ENCODE measurements at places on chromosomes 5 and 9. TPM values are rescaled to one million over a fixed set of nuclear protein-coding genes. Genes with fewer than 3 reads are reported as not detected.

FAM221B gene
- total RNA-seq = not detected

TLX3 gene
- total RNA-seq = not detected

GRCh38 chr9:90428517-90428916 is 214.1 kb downstream of the DIRAS2 start:
- no peak overlapping the region for H3K4me3 ChIP-seq
- no peaks in the 10 kb centered on the region for H3K4me1 ChIP-seq
- no peak for DNase-seq
- H3K27ac ChIP-seq = no peak overlapping the region
- peaks cover 3% of the 10 kb centered on the region for H3K27me3 ChIP-seq

DNA sequence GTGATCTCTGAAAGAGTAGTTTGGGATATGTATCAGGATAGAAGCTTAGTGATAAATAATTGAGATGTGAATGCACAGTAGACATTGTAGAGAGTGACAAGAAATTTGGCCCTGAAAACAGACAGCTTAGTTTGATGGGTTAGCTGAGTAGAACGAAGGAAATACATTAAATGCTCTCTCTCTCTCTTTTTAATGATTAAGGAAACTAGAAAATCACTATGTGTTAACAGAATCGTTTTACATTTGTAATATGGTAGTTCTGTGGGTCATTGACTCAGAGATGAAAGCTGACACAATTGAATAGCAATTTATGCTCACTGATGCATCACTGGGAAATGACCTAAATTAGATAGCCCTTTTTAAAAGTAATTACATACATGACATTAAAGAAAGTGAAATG is 739.8 kb upstream of the PTPRD start:
- no peaks in the 10 kb centered on the region for H3K27me3 ChIP-seq
- H3K36me3 ChIP-seq = no peaks in the 10 kb centered on the region
- H3K4me1 ChIP-seq = no peaks in the 10 kb centered on the region
- no peak for DNase-seq

- no peak overlapping the region for H3K4me3 ChIP-seq
- H3K36me3 ChIP-seq = no peaks in the 10 kb centered on the region
- no peak for DNase-seq
- peaks cover 12% of the 10 kb centered on the region for H3K27me3 ChIP-seq
- no peak overlapping the region for H3K27ac ChIP-seq
These were observed 92.4 kb upstream of the CPLX2 start for GRCh38 chr5:175778951-175779503.

DNA sequence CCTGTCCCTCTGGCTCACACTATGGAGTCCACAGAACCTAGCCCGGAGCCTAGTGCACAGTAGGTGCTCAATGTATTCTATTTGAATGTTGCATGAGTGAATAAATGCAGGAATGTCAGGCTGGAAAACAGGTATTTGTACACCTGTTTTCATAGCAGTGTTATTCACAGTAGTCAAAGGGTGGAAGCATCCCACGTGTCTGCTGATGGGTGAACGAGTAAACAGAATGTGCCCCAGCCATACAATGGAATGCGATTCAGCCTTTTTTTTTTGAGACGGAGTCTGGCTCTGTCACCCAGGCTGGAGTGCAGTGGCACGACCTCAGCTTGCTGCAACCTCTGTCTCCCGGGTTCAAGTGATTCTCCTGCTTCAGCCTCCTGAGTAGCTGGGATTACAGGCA is 31.5 kb upstream of the IER5L start:
- no peak overlapping the region for H3K4me3 ChIP-seq
- H3K27ac ChIP-seq = no peak overlapping the region
- no peak for DNase-seq
- H3K4me1 ChIP-seq = peaks cover 29% of the 10 kb centered on the region

DNA sequence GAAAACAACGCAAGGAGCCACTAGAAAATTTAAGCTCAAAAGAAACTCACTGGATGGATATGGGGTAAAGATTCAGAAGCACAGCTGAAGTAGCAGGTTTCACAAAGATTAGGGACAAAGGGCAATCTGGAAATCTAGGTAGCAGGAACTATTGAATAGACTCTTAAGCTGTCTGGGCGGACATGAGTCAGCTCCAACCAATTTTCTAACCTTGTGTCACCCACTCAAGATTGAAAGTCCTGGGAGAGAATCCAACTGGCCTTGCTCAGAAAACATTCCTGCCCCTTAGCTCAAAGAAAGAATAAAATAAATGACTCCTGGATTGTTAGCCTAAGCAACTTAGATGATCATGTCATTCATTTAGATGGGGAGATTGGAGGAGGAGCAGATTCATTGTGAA is 69.2 kb downstream of the STK32A start:
- no peak overlapping the region for H3K4me3 ChIP-seq
- H3K36me3 ChIP-seq = no peaks in the 10 kb centered on the region
- no peaks in the 10 kb centered on the region for H3K27me3 ChIP-seq
- DNase-seq = no peak

- H3K4me3 ChIP-seq = no peak overlapping the region
- no peak overlapping the region for H3K27ac ChIP-seq
- no peaks in the 10 kb centered on the region for H3K36me3 ChIP-seq
- H3K27me3 ChIP-seq = no peaks in the 10 kb centered on the region
- no peak for DNase-seq
- no peaks in the 10 kb centered on the region for H3K4me1 ChIP-seq
These were observed 54.7 kb downstream of the SLC38A9 start for GRCh38 chr5:55657443-55657842.

DNA sequence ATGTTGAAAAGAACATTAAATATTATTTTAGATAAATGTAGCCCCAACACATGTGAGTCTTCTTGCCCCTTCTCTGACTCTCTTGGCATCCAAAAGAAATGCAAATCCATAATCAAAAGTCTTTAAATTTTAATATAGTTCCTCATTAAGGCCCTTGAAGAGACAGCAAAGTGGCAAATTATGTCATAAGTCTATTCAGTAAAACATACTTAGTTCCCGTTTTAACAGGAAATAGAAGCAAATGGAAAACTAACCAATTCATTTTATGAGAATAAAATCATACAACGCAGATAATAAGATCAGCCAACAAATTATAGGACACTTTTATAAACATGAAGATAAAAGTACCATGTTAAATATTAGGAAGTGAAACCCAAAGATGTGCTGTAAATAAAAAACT is 20.1 kb upstream of the IFNB1 start:
- no peaks in the 10 kb centered on the region for H3K27me3 ChIP-seq
- H3K4me1 ChIP-seq = peaks cover 4% of the 10 kb centered on the region
- no peak overlapping the region for H3K27ac ChIP-seq
- DNase-seq = no peak
- H3K36me3 ChIP-seq = no peaks in the 10 kb centered on the region

DNA sequence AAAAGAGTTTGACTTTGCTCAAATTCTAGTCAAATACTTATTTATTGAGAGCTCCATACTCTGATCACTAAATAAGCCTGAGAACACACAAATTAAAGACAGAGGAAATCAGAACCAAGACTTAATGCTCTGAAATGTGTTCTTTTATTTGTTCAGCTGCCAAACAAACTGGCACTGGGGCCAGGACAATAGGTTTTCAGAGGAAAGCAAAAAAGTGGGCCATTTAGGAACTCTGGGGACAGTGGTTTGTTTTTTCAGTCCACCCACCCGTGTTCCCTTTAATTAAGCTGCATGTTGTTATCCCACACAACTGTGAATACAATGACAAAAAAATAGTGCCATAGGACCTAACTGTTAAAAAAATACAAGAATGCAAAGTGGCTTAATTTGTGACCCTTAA is 95.4 kb upstream of the RETREG1 start:
- H3K4me1 ChIP-seq = no peaks in the 10 kb centered on the region
- no peak overlapping the region for H3K4me3 ChIP-seq
- no peak overlapping the region for H3K27ac ChIP-seq
- no peaks in the 10 kb centered on the region for H3K27me3 ChIP-seq
- no peaks in the 10 kb centered on the region for H3K36me3 ChIP-seq
- no peak for DNase-seq

DNA sequence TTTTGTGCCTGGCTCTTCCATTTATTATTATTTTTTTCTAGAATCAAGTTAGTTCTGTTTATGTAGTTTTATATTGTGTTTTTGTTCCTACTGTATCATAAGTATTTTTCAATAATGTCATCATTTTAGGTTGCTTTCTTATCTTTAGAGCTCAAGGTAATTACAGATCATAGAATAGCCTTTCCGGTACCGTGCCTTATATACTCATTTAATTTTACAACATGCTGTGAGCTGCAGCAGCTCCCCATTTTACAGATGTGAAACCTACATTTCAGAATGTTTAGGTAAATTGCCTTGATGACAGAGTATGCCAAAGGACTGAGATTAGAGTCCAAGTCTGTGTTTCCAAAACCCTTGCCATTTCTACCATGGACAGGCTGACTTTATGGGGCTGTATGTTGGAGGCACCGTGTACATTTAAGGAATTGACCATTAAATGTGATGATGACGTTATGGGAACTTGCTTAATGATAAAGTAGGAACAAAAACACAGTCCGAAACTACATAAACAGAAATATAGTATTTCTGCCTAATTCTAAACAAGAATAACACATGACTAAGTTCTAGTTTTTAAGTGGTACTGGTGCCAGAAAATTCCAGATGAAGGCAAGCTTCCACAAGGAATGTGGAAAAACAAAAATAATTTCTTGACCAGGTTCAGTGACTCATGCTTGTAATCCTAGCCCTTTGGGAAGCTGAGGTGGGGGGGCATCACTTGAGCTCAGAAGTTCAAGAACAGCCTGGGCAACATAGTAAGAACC is 97.7 kb downstream of the IQGAP2 start:
- DNase-seq = no peak
- no peak overlapping the region for H3K4me3 ChIP-seq
- no peak overlapping the region for H3K27ac ChIP-seq
- H3K27me3 ChIP-seq = no peaks in the 10 kb centered on the region
- H3K4me1 ChIP-seq = no peaks in the 10 kb centered on the region
- H3K36me3 ChIP-seq = no peaks in the 10 kb centered on the region

DNA sequence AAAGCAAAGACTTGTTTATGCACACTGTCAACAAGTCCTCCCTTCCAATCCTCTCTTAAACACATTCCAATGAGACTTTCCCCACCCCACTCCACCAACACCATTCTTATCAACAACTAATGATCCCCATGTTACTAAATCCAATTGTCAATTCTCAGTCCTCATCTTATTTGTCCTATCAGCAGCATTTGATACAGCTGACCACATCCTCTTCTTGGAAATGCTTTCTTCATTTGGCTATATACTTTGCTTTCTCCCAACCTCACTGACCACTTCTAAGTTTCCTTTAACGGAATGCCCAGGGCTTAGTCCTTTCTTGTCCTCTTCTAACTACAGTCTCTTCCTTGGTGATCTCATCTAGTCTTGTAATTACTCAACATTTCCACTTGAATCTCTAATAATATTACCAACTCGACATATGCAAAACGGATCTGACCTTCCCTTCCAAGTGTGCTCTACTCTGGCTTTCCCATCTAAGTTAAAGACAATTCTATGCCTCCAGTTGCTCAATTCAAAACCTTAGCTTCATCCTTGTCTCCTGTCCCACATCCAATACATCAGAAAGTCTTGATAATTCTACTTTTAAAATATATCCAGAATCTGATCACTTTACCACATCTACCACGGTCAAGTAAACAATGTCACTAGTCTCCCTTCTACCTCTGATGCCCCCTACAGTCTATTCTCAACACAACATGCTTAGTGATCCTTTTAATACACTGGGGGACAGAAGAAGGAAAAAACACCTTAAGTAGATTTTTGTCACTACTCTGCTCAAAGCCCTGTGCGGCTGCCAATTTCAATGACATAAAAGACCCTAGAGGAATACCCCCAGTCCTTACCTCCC is 25.5 kb downstream of the AGTPBP1 start:
- H3K4me1 ChIP-seq = no peaks in the 10 kb centered on the region
- no peaks in the 10 kb centered on the region for H3K27me3 ChIP-seq

TRIO gene
- 8.1 TPM for total RNA-seq

- H3K4me3 ChIP-seq = no peak overlapping the region
- H3K36me3 ChIP-seq = no peaks in the 10 kb centered on the region
- H3K27me3 ChIP-seq = no peaks in the 10 kb centered on the region
These were observed 41.8 kb upstream of the CDKN2B start for GRCh38 chr9:22050924-22051323.

GRCh38 chr9:91188719-91189590 is 172.8 kb downstream of the AUH start:
- no peak overlapping the region for H3K4me3 ChIP-seq
- DNase-seq = no peak
- no peak overlapping the region for H3K27ac ChIP-seq
- no peaks in the 10 kb centered on the region for H3K36me3 ChIP-seq
- H3K4me1 ChIP-seq = no peaks in the 10 kb centered on the region

- H3K4me3 ChIP-seq = no peak overlapping the region
- H3K27ac ChIP-seq = no peak overlapping the region
- DNase-seq = no peak
- H3K4me1 ChIP-seq = no peaks in the 10 kb centered on the region
These were observed 11.9 kb downstream of the MSX2 start for GRCh38 chr5:174736331-174736721.

FOXD4L4 gene
- 0.41 TPM for total RNA-seq

NUTM2G gene
- not detected for total RNA-seq

- no peak for DNase-seq
- H3K27ac ChIP-seq = no peak overlapping the region
- no peaks in the 10 kb centered on the region for H3K27me3 ChIP-seq
- no peaks in the 10 kb centered on the region for H3K36me3 ChIP-seq
These were observed 57.6 kb downstream of the ANKRD55 start for GRCh38 chr5:56175488-56175887.

- no peak overlapping the region for H3K4me3 ChIP-seq
- DNase-seq = no peak
- no peaks in the 10 kb centered on the region for H3K36me3 ChIP-seq
- H3K27ac ChIP-seq = no peak overlapping the region
- no peaks in the 10 kb centered on the region for H3K4me1 ChIP-seq
These were observed 48.8 kb upstream of the GALNT10 start for GRCh38 chr5:154141745-154142221.
